ENCODE measurements at places on chromosomes 5 and 9.

GRCh38 chr5:64646169-64646568, 44.1 kb upstream of the SHISAL2B start:
- DNase-seq = no peak

- DNase-seq = no peak
Observed at GRCh38 chr9:99811598-99812383, 9.9 kb upstream of the NR4A3 start.

DNA sequence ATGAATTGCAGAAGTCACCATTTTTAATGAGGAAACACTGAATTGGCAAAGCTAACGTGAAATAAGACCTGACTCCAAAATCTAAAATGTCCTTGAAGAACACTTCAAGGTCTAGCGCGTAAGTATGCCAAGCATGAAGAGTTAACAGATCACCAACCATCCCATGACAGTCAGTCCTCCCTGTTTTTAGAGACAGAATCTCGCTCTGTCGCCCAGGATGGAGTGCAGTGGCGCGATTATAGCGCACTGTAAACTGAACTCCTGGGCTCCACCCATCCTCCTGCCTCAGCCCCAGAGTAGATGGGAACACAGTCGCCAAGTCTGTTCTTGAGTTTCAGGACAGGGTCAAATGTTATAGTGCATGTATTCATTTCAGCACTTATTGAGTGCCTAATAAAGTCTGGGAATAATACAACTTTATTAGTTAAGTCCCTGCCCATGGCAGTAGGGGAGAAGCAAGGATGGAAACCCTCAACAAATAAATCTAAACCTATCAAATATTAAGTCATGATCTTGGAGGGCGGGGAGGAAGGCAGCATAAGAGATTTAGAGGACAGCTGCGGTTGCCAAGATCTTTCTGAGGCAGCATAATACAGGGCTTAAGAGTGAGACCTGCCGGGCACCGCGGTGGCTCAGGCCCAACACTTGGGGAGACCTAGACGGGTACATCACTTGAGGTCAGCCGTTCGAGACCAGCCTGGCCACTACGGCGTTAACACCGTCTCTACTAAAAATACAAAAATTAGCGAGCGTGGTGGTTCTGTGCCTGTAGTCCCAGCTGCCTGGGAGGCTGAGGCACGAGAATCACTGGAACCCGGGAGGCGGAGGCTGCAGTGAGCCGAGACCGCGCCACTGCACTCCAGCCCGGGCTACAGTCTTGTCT, 1.1 kb downstream of the ATPSCKMT start:
- peak; percentile 40 for DNase-seq

GRCh38 chr9:121634329-121635261, 16.8 kb upstream of the DAB2IP start:
- no peak for DNase-seq

GRCh38 chr9:70052768-70053167, 9.1 kb downstream of the MAMDC2 start:
- no peak for DNase-seq

DNA sequence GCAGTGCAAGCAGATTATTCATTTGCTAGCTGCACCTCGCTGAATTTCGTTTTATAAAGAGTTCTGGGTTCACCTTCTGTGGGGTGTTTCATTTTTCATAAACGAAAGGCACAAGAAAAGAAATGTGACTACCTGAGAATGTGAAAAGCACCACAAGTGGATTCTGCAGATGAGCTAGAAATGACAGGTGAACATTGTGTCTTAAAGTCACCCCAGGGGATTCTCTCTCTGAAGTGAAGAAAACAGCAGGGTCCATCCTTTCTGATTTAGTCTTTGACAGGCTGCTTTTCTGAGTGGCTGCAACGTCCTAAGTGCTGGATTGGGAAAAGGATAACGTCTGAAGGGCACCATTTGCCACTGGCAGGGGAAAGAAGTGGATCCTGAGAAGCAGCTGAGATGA, 469.3 kb downstream of the SPATA31D1 start:
- DNase-seq = no peak

GRCh38 chr9:104429031-104429546, 75.0 kb upstream of the OR13F1 start:
- DNase-seq = no peak

DNA sequence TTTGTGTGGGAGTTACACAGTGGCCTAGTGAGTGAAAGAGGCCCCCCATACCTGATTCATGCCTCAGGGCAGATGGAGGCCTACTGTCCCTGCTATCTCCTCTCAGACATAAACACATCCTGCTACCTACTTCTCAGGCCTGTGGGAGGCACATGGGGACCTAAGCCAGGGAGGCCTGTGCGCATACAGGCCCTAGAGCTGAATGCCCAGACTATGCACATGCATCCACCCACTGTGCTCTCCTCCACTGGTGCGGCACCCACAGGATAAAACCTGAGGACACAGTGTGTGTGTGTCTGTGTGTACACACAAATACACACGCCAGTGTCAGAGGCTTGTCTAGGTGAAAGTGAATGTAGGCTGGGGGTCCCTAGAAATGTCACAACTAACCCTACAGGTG, 1.4 kb downstream of the PAX5 start:
- no peak for DNase-seq

DNA sequence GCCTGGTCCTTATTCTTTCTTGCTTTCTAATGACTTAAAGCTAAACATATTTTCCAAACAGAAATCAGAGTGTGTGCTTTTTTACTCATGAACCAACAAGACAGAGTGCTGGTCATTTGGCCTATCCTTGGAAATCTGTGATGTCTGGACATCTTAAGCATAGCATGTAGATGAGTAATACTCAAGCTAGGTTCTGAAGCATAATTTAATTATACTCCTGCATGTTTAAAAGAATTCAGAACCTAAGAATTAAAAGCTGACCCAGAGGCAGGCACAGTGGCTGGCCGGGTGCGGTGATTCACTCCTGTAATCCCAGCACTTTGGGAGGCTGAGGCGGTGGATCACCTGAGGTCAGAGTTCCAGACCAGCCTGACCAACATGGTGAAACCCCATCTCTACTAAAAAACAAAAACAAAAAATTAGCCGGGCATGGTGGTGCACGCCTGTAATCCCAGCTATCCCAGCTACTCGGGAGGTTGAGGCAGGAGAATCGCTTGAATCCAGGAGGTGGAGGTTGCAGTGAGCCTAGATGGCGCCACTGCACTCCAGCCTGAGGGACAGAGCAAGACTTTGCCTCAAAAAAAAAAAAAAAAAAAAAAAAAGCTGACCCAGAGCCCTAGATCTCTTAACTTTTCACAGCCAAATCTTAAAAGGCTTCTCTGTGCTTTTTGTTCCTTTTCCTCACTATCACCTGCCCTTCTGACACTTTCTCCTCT, 16.2 kb upstream of the TJP2 start:
- DNase-seq = no peak

- DNase-seq = no peak
Observed at GRCh38 chr9:70076678-70077077, 33.0 kb downstream of the MAMDC2 start.

- no peak for DNase-seq
Observed at GRCh38 chr9:33230756-33231622, 9.0 kb upstream of the SPINK4 start.

GRCh38 chr5:140821375-140822280, at the start of gene PCDHA5:
Gene PCDHA5 (plus strand): TSS chr5:140821613.
- no peak for DNase-seq

DNA sequence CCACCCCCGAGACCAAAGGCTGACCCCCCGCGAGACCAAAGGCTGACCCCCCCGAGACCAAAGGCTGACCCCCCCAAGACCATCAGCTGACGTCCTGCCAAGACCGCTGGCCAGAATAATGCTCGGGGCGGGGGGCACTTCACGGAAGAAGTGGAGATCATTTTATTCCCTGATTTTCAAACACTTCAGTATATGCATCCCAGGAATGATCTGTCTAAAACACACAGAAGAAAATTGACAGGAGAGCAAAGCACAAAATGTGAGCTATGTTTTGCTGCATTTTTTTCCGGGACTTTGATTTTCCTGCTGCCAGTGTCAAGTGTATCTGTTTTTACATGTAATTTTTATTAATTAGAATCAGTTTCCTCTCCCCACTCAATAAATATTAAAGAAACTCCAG, 67.1 kb downstream of the ADAMTS2 start:
- no peak for DNase-seq

DNA sequence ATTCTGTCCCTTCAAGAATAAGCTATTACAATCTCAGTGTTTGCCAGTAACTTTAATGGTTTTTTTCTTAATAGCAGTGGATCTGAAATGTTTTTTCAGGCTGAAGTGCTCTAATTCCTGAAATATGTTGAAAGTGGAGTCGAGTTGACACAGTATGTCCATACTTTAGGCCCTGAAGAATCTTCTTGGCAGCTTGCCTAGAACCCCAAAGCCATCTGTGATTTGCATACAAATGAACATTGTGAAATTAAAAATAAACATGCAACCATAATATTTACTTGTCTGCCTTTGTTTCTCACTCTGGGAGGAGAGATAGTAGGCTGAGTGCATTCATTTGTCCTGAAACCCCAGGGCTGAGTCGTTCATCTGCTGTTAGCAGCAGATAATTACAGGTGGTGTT, 152.7 kb downstream of the ADCY2 start:
- no peak for DNase-seq

DNA sequence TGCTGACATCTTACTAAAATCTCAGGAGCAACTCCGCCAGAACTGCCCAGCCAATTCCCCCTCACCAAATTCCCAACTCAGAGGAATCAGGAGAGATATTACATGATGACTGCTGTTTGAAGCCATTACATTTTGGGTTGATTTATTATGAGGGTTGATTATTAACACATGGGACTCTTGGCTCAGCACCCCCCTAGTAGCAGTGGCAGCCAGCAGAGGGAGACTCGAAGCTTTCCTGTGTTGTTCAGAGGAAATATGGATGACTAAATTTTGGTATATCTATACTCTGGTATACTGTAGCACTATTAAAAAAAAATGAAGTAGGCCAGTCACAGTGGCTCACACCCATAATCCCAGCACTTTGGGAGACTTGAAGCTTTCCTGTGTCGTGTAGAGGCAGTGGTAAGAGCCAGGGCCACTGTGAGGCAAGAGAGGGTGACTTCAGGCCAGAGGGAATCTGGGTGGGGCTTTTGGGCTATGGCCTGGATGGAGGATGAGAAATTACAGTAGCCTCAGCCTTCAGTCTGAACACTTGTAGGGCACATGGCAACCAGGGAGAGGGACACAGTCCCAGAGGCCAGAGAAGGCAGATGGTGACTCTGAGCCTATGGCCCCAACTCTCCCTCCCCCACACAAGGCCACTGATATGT, 111.4 kb downstream of the LHX2 start:
- DNase-seq = no peak

DNA sequence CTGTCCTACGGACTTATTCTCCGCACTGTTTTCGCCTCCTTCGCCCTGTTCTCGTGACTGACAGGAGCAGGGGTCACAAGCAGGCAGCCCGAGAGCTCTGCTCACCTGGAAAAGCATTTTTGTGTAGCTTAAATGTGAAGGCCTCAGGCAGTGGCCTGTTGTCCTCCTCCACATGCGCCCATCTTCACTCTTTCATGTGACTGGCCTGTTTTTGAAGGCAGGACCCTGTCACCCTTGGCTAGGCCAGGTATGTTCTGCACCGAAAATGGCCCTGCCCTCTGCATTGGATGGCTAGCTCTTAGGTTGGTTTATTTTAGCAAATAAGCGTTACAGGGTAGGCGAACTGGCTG, 614 bp upstream of the CPLANE1 start:
- DNase-seq = no peak

DNA sequence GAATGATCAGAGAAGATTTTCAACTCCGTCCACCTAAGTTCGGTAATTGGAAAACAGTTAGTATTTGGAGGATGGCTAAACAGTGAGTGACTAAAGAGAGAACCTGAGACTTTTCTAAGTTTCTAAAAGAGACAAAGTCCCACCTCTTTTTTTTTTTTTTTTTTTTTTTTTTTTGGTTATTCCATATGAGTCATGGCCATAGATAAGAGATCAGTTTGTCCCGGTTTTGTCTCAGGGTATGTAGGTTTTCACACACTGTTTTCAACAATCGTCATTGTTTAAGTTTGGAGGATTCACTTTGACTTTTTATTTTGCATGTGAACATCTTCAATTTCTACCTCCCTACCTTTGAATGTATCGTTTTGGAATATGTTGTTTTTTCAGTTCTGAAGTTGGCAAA, 85.9 kb downstream of the NTRK2 start:
- DNase-seq = no peak

GRCh38 chr9:132295181-132295580, 59.6 kb downstream of the SETX start:
- DNase-seq = no peak

- DNase-seq = peak; percentile 1
Observed at GRCh38 chr5:74866596-74867162, 492 bp upstream of the FAM169A start.

- DNase-seq = no peak
Observed at GRCh38 chr9:120926397-120926928, at the start of gene TRAF1. Gene TRAF1 (minus strand): TSS chr9:120926796. CDS start chr9:120926075, 721 bp downstream.

- DNase-seq = peak; percentile 4
Observed at GRCh38 chr9:122126331-122127261, 33.0 kb downstream of the NDUFA8 start.

DNA sequence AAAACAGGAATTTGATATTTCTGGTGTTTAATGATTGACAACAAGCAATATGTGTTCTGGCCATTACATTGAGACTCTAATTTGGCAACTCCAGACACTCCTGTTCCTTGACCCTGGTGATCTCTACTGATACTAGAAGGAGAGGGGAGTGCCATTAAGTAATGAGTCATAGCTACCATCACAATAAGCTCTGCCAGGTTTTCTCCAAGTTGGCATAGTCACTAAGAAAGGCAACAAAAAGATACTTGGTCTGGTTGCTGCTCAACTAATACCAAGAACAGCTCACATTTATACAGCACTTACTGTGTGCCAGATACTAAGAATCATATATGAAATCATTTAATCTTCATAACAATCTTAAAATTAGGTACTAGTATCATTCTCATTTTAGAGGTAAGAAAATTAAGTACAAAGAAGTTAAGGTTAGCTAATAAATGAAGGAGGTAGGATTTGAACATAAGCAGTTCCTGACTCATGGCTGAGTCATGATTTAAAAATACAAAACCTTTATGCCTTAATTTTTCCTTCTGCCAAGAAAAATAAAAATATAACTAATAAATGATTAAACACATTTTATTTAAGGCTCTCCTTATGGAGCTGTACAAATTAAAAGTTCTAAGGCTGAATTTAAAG, 19.9 kb upstream of the PRXL2C start:
- DNase-seq = no peak

DNA sequence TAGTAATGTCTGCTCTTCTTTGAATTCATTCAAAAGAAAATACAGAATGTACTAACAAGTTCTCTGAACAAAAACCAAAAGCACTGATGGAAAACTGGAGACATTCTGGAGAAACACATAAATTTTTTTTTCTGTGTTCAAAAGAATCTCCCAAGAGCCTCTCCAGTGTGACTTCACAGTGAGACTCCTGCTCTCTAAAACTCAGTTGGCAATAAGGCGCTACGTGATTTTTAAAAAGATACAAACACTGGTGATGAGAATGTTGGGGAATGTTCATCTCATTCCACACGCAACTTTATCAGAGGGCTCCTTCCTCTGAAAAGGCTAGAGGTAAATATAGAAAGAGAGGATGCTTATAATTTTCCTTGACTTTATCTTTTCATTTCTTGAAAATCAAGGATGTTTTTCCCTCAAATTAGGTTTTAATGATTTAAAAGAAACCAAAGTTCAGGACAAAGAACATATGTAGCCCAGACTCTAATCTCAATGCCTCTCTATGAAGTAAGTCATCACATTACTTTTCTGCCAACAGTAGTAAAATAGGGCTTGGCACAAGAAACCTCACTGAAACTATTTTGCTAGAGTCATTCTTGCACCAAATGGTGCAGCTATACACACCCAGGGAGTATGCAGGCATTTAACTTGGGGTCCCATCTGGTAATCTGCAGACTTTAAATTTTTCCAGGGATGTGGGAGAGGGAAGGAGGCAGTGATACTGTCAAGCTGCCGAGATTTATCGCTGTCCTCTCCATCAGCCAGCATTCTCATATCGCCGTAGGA, 12.9 kb upstream of the AOPEP start:
- DNase-seq = no peak
